ENCODE measurements at places on chromosomes 1 and 21. TPM values are rescaled to one million over a fixed set of nuclear protein-coding genes. Genes with fewer than 3 reads are reported as not detected.
A peak's percentile ranks its signal among the peaks of the same experiment; 100 is the strongest.

DNA sequence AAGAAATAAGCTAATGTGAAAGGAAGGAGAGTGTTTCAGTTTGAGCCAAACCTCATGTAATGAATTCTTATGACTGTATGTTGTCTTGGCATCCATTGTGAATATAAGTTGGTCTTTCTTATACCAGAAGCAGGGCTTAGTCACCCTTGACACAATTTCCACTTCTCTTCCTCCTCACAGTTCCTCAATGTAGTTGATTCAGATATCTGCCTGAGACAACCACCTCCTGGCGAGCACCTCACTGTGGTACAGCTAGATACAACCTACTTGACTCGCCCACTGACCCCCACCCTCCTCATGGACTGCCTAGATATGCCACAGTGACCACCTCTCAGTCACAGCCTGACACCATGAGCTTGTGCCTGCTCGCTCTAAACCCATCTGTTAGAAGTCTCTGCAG, 45.6 kb downstream of the KYAT3 start:
- H3K27ac ChIP-seq, result no peak overlapping the region
- no peaks in the 10 kb centered on the region for H3K36me3 ChIP-seq
- H3K27me3 ChIP-seq, result no peaks in the 10 kb centered on the region
- H3K4me1 ChIP-seq, result peaks cover 30% of the 10 kb centered on the region
- no peak overlapping the region for H3K4me3 ChIP-seq
- DNase-seq, result peak; percentile 9

DNA sequence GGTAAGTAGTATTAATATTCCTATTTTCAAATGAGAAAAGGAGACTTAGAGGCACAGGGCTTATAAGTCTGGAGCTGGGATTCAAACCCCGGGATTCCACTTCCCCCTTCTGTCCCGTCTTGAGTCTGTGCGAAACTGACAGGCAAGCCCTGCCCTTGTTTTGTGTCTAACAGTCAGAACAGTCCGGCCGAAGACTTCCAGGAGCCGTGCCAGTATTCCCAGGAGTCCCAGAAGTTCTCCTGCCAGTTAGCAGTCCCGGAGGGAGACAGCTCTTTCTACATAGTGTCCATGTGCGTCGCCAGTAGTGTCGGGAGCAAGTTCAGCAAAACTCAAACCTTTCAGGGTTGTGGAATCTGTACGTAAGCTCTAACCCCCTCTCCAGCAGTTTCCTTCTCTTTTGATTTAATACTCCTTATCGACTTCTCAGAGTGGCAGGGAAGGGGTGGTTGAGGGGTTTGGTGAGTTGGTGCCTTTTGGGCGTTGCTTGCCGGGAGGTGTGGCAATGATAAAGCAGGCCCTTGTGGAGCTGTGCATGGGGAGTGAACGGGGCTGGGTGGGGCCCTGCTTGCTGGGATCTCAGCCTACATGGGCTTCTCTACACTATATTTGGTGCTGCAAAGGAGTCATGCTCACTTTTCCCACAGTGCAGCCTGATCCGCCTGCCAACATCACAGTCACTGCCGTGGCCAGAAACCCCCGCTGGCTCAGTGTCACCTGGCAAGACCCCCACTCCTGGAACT, 29.4 kb downstream of the IL6R start:
- no peak overlapping the region for H3K27ac ChIP-seq
- DNase-seq, result no peak
- H3K4me1 ChIP-seq, result peaks cover 34% of the 10 kb centered on the region
- 0 out of 2 replicates have a peak, but pooled peaks cover 3% of the 10 kb centered on the region for H3K36me3 ChIP-seq

DNA sequence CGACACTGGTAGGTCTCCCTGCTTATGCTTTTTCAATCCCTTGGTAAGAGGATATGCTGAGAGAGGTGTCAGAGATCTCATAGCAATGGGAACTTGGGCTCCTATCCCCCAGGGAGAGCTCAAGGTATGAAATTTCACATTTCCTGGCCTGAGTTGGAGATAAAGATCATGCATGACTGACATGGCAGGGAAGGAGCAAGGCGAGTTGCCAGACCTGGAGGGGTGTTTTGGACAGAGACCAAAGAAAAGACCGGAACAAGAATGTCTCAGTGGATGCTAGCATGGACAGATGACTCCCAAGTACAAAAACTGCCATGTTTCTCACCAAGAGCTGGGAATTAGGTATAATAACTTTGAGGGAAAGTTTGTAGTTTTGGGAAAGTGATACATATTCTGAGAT, 334.1 kb upstream of the B3GALT2 start:
- no peak overlapping the region for H3K27ac ChIP-seq
- no peak overlapping the region for H3K4me3 ChIP-seq
- no peaks in the 10 kb centered on the region for H3K27me3 ChIP-seq
- no peaks in the 10 kb centered on the region for H3K4me1 ChIP-seq
- no peaks in the 10 kb centered on the region for H3K36me3 ChIP-seq

DNA sequence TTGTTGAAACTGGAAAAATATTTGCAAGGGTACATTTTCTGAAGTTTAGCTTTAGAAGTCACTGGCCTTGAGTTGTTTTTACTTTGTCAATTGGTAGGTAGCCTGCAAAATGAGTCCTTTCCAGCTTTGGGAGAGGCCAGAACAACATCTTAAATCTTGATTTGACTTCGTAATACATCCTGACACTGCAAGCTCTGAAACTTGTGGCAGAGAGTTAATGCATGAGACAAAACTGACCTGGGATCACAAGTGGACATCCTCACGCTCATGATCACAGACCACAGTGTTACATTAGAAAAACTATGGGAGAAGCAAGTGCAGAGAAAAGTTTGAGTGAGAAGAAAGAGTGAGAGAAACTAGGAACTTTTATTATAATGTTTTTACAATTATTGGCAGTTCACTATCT, 550.9 kb downstream of the USP25 start:
- no peak overlapping the region for H3K27ac ChIP-seq
- no peak for DNase-seq
- H3K36me3 ChIP-seq, result no peaks in the 10 kb centered on the region
- H3K27me3 ChIP-seq, result peaks cover 51% of the 10 kb centered on the region
- H3K4me1 ChIP-seq, result no peaks in the 10 kb centered on the region

- H3K27ac ChIP-seq, result no peak overlapping the region
- H3K36me3 ChIP-seq, result no peaks in the 10 kb centered on the region
- H3K4me3 ChIP-seq, result no peak overlapping the region
Measured at GRCh38 chr21:29940361-29940760, 565 bp upstream of the GRIK1 start.

GRCh38 chr1:154445040-154445472, 39.9 kb downstream of the IL6R start:
- no peaks in the 10 kb centered on the region for H3K27me3 ChIP-seq
- peak; percentile 74 for DNase-seq
- H3K4me3 ChIP-seq, result no peak overlapping the region
- no peaks in the 10 kb centered on the region for H3K36me3 ChIP-seq

PLEKHN1 gene
- 14.0 TPM for total RNA-seq

- DNase-seq, result no peak
- H3K27me3 ChIP-seq, result no peaks in the 10 kb centered on the region
- H3K27ac ChIP-seq, result no peak overlapping the region
- H3K4me3 ChIP-seq, result no peak overlapping the region
- H3K36me3 ChIP-seq, result no peaks in the 10 kb centered on the region
Measured at GRCh38 chr1:119838236-119838635, 27.0 kb upstream of the REG4 start.

GRCh38 chr1:41842993-41843755, 75.5 kb downstream of the HIVEP3 start:
- no peaks in the 10 kb centered on the region for H3K36me3 ChIP-seq
- H3K27me3 ChIP-seq, result no peaks in the 10 kb centered on the region
- peak; percentile 68 for DNase-seq
- peak overlapping the region; percentile 67 for H3K27ac ChIP-seq
- peaks cover 71% of the 10 kb centered on the region for H3K4me1 ChIP-seq
- no peak overlapping the region for H3K4me3 ChIP-seq

DNA sequence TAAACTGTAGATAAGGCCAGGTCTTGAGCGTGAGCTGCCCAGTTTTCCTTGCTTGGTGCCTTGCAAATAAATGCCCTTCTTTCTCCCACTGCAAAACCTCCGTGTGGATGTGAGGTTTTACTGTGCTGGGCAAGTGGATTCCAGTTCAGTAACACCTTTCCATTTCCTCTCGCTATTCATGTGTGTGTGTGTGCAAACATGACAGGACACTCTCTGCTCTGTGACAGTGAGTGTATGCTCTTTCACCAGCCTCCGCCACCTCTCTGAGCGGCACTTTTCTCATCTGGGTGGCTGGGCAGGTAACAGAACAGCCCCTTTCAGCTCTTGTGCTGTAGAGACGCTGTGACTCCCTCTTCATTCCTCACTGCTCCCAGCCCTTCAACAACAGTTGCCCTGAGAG, 23.9 kb downstream of the CNIH3 start:
- H3K27me3 ChIP-seq, result no peaks in the 10 kb centered on the region
- no peak overlapping the region for H3K4me3 ChIP-seq
- no peak for DNase-seq
- H3K36me3 ChIP-seq, result no peaks in the 10 kb centered on the region

GRCh38 chr1:48526008-48526710, 54.2 kb upstream of the SPATA6 start:
- H3K4me1 ChIP-seq, result peaks cover 10% of the 10 kb centered on the region
- H3K36me3 ChIP-seq, result no peaks in the 10 kb centered on the region
- no peak overlapping the region for H3K4me3 ChIP-seq
- DNase-seq, result peak; percentile 35
- peak overlapping the region; percentile 18 for H3K27ac ChIP-seq
- 0 out of 2 replicates have a peak, but pooled peaks cover 14% of the 10 kb centered on the region for H3K27me3 ChIP-seq

DNA sequence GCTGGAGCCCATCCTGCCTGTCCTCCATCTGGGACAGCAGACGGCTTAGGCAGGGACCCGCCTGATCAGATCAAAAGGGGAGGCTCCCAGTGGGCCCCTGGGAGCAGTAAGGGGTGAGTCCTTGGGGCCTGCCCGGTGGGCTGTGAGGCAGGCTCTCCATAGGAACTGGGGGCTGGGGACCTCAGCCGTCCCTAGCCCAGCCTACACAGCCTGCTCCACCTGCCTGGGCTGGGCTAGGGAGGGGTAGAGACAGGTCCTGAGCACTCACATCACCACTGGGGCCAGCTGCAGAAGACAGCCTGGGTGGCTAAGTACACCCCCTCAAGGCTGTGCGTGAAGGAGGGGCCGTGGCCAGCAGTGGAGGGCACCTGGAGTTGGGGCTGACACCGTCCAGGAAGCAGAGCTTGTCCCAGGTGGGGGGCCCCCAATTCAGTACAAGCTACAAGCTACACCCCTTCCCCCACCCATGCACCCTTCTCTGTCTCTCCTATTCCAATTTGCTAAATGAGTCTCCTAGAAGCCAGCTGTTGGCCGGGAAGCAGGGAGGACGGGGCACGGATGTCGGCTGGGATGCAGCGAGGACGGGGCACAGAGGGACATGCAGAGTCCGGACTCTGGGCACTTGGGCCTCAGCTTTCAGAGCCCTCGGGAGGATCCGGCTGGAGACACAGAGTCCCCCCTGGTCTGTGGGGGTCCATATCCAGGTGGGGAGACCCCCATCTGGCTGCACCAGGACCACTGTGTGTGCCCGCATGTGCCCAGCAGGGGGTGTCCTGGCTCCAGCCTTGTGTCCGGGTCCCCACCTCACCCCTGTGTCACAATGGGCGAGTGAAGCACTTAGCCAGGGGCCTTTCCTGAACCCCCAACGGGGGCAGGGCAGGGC, 1.7 kb downstream of the ISG15 start:
- H3K36me3 ChIP-seq, result no peaks in the 10 kb centered on the region
- H3K4me1 ChIP-seq, result peaks cover 23% of the 10 kb centered on the region
- peak; percentile 59 for DNase-seq
- H3K27ac ChIP-seq, result peak overlapping the region; percentile 66
- peak overlapping the region; percentile 76 for H3K4me3 ChIP-seq
- no peaks in the 10 kb centered on the region for H3K27me3 ChIP-seq

GRCh38 chr1:183845681-183846080, 40.8 kb downstream of the RGL1 start:
- peak; percentile 25 for DNase-seq
- no peaks in the 10 kb centered on the region for H3K27me3 ChIP-seq
- H3K27ac ChIP-seq, result no peak overlapping the region

- H3K27me3 ChIP-seq, result no peaks in the 10 kb centered on the region
- DNase-seq, result no peak
- H3K4me1 ChIP-seq, result peaks cover 28% of the 10 kb centered on the region
Measured at GRCh38 chr1:11653861-11654136, 430 bp downstream of the FBXO2 start.

KRTAP10-3 gene
- total RNA-seq, result not detected

DNA sequence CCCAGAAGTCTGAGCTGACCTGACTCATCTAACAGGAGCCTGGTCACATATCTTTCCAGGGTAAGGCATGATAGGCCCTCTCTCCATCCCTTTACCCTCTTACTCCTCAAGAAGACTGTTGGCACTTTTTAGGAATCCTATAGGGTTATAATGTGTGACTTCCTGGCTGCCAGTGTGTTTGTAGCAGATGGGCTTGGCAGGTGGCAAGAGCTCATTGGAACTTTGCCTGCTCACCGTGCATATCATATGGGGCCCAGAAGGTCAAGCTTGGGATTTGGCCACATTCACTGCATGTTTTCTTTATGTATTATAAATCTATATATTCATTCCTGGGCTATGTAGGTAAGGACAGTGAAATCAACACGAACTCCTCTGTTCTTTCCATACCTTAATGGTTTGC, 5.2 kb downstream of the KAZN start:
- no peak overlapping the region for H3K4me3 ChIP-seq
- H3K36me3 ChIP-seq, result no peaks in the 10 kb centered on the region
- no peak for DNase-seq
- 0 out of 2 replicates have a peak, but pooled peaks cover 8% of the 10 kb centered on the region for H3K27me3 ChIP-seq
- H3K4me1 ChIP-seq, result no peaks in the 10 kb centered on the region

DNA sequence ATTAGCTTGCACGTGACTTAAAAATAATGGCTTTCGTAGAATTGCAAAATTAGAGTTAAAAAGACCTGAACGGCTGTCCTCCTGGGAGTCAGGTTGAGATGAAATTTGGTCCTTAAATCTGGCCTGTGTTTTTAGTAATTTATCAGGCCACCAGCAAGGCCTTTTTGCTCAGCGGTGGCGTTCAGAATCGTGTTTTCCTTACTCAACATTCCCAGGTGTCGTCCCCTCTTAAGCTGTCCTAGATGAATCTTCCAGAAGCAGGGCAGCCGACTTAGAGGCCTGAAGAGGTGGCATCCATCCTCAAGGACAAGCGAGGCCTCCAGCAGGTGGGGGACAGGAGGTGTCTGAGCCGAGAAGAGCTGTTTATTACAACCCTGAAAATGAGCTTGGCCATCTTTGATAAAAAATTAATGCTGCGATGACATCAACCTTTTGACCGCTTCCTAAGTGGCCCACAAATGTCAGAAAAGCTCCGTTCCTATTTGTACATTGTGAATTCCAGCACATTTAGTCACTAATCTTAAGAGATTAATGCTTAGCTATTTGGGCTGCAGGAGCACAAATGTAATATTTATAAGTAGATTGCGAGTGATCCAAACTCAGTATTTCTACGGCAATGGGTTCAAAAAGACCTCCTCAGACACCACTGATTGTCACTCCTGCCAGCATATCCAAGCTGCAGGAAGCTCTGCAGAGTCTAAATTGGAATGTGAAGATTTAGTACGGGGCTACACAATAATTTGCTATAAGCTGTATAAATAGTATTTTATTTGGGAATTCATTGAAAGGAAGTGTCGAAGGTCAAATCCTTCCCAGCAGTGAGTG, 344.1 kb upstream of the VAMP3 start:
- DNase-seq, result no peak
- H3K4me3 ChIP-seq, result no peak overlapping the region
- no peak overlapping the region for H3K27ac ChIP-seq

- peaks cover 28% of the 10 kb centered on the region for H3K36me3 ChIP-seq
- H3K27me3 ChIP-seq, result no peaks in the 10 kb centered on the region
- peak overlapping the region; percentile 99 for H3K4me3 ChIP-seq
- no peak for DNase-seq
Measured at GRCh38 chr1:181087400-181087901, 1.0 kb upstream of the IER5 start.

SH2D2A gene
- 6.9 TPM for total RNA-seq

RBP7 gene
- total RNA-seq, result 6.0 TPM
